Stimulated activated CD4-positive, alpha-beta T cell treated with anti-CD3 and anti-CD28 coated beads, Interleukin-1b, Interleukin-23, amount 100 ng/mL, for 1 hour (primary cell): ENCODE measurements at places on chromosomes 16 and 17.

GRCh38 chr17:32909787-32910369 lies 18.1 kb upstream of the TMEM98 start:
- DNase-seq: no peak

DNA sequence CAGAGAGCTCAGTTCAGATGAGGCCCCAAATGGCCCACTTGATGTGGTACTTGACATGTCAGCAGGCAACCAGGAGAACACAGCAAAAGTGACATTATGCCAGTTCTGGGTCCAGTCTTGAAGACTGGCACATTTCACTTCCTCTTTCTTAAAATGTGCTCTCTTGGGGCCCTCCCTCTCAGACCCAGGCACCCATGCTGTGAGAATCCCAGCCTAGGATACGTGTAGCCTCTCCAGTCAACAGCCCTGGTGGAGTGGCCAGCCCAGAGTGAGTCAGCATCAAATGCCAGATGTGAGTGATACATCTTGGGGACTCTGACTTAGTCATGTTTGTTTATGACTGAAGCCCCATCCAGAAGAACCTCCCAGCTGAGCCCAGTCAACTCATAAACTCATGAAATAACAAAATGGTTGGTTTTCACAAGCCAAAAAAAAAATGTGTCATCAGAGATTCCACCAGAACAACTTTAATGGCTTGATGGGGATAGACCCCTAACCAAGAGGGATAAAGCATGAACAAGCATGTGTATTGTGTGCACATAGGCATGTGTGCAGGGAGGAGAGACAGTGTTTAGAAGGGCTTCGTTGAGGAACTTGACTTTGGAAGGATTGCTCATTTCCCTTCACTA lies 82.5 kb upstream of the TNRC6C start:
- no peak for DNase-seq

- DNase-seq: no peak
Measured at GRCh38 chr16:89037261-89038152, 56.1 kb upstream of the ACSF3 start.

- no peak for DNase-seq
Measured at GRCh38 chr16:85992359-85992758, 93.4 kb downstream of the IRF8 start.

DNA sequence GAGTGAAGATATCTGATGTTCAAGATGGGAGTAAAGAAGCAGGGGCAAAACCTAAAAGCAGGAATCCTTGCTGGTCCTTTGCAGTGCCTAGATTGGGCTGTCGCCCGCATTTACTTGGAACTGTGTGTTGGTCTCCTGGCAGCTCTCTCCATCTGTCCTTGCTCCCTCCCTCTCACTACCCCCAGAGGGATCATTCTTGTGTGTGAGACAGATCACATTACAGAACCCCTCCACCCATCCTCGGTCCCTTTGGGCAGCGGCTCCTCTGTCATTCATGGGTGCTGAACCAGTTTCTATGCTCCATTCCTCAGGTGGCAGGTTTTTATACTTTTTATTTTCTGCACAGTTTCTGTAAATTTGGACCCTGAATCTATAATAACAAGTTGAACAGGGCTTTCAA lies 99.4 kb upstream of the MYOCD start:
- no peak for DNase-seq

DNA sequence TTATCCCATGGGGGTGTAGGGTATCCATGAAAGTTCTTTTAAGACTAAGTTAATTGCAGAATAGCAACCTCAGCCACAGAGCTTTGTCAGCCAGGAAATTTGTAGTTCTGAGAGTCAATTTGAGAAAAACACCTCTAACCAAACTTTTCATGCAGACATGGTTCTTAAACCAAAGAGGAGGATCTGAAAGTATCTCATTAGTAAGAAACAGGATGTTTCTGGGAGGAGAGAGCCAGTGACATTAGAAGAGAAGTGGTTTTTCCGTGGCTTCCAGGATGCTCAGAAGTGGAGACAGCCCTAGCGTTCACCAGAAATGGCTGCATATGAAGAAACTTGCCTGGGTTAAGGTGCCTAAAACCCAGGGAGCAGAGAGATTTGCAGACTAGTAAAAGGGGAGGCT lies 7.9 kb downstream of the GNAO1 start:
- no peak for DNase-seq

GRCh38 chr16:2528161-2529060 lies 2.8 kb downstream of the CEMP1 start:
- no peak for DNase-seq

GRCh38 chr17:74921026-74921681 lies 1.9 kb downstream of the USH1G start:
- DNase-seq: no peak

GRCh38 chr17:14733376-14733775 lies 432.5 kb downstream of the HS3ST3B1 start:
- DNase-seq: no peak

DNA sequence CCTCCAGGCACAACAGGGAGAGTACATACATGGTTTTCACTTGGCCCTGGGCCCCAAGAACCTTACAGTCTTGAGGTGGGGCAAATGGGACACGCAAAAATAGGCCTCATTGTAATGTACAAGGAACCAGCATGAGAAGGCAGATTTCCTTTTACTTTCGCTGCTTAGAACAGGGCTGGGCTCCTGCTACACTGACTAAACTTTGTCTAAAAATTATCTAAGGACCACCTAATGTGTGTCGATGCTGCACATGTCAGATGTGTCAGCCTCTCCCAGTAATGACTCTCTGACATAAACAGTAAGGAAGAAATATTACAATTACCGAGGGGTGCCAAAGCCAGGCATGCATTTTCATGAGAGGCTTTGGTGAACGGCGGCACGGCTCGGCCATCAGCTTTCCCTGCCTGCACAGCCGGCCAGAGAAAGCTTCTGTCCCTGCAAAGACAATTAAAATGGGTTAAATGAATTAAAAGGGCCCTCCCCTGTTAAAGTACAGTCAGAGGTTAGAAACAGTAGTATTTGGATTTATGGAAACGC lies 224.2 kb upstream of the IRX3 start:
- DNase-seq: no peak
